NCI-H2081 treated with DMSO at 0.1 percent for 48 hours (cell line): ENCODE measurements at places on chromosomes 5 and 9.

DNA sequence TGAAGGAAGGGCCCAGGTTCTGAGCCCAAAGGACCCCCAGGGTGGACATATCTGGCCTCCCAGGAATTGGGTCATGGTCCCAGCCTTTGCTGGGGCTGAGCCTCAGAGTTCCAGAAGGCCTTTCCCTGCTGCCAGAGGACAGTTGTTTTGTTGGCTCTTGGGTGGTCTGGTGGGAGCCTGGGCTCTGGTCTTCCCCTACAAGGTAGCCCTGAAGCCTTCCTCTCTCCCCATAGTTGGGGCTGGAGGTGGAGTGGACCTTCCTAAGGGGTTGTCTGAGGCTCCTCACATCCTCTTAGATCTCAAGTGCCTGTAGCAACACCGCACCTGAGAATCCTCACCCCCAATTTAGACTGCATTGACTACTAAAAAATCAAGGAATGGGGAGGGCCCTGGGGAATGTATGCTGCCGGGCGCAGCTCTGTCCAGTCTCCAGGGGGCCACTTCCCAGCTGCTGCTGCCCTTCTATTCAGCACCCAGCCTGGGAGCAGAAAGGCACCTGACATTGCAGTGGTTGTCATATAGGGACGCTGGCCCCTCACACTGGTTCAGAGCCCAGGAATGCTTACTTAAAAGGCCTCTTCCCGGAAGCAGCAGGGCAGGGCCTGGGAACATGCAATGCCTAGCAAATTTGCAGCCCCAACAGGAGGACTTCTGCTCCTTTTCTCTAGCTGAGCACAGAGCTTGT is 66.4 kb downstream of the IL31RA start:
- no peak for DNase-seq

DNA sequence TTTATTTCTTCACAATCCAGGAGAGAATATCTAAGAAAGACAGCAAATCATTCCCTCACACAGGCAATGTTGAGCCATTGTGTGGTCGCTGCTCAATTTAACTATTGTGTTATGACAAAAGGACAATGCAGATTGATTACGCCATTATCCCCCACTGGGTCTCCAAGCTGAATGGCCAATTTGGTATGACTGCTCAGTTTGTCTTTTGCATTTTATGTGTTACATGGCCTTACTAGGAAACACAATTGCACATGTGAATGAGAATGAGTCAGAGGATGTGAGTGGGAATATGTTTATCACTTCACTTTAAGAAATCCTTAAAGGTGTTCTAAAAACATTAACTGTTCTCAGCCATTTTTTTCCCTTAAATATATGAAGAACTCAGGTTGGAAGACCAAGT is 108.3 kb downstream of the FAM174A start:
- no peak for DNase-seq

GRCh38 chr5:34771076-34771475 is 67.9 kb upstream of the TTC23L start:
- no peak for DNase-seq

DNA sequence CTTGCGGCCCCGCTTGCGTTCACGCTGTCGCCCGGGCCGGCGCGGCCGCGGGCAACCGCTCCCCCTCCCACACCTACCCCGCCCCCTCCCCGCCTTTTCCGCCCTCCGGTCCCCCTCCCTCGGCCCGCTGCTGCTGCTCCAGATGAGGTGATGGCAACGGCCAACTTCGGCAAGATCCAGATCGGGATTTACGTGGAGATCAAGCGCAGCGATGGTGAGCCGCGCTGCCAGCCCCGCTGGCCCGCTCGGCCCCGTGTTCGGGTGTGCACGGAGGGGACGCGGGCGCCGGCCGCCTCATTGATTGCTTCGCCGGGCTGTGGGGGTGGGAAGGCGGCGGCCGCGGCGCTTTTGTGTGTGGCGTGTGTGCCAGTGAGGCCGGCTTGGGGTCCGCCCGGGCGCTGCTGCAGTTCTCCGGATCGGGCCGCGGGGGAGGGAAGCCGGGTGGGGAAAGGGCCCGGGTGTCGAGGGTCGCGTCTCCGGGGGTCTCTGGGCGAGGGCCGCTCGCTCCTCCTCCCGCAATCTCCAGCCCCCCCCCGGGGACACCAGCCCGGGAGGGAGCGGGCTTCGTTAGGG is 403 bp downstream of the KIF2A start:
- DNase-seq = no peak

DNA sequence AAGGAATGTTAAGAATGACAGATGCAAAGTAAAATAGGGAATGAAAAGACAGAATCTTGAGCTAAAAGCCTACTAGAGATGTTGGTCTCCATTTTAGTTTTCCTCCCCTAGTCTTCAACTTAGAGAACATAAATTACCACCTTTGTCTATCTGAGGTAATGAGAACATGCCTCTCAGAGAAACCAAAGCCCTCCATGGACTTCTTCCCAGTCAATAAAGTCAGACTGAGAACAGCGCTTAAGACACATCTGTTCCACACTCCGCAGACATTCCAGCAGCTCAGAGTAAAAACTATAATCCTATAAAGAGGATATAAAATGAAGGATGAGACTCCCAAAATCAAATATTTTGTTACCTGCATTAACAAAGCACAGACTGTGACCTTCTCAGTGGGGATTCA is 79.2 kb downstream of the DPYSL3 start:
- DNase-seq = no peak

DNA sequence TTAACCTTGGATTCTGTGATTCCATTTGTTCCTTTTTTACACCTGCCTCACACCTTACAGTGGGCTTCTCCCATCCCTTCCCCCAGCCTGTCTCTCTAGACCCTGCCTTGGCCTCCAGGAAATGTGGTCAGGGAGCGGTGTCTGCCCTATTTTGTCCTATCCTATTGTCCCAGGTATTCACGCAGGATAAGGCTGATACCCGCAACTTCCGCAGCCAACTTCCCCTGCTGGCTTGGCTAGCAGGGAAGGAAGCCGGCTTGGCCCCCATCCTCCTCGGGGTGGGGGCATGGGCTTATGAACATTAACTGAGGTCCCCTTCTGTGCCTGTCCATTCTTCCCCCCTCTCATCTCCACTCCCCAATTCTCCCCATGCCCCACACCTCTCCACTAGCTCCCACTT is 3.5 kb downstream of the CSF1R start:
- DNase-seq = no peak

- DNase-seq = no peak
These were observed 64.9 kb downstream of the SIL1 start for GRCh38 chr5:139133282-139133681.

DNA sequence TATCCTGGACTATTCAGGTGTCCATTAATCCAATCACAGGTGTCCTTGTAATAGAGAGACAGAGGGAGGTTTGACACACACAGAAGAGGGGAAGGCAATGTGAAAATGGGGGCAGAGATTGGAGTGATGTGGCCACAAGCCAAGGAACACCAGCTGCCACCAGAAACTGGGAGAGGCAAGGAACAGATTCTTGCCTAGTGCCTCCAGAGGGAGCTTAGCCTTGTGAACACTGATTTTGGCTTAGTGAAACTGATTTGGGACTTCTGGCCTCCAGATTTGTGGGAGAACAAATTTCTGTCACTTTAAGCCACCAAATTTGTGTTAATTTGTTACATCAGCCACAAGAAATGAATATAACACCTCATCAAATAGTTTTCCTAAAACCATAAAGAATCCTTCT is 416.2 kb downstream of the ENC1 start:
- no peak for DNase-seq

DNA sequence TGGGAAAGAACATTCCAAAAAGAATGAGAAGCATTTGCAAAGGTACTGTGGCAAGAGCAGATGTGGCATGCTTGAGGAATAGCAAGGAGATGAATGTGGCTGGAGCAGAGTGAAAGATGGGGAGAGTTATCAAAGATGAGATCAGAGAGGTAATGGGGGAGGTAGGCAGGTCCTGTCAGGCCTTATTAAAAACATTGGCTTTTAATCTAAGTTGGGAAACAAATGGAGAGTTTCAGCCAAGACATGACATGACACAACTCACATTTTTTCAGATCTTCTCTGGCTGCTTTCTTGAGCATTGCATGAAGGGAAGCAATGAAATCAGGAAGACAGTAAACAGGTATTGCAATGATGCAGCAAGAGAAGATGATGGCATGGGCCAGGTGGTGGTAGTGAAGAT is 120.3 kb downstream of the MUSK start:
- no peak for DNase-seq

GRCh38 chr9:117125531-117125930 is 289.3 kb downstream of the ASTN2 start:
- no peak for DNase-seq

DNA sequence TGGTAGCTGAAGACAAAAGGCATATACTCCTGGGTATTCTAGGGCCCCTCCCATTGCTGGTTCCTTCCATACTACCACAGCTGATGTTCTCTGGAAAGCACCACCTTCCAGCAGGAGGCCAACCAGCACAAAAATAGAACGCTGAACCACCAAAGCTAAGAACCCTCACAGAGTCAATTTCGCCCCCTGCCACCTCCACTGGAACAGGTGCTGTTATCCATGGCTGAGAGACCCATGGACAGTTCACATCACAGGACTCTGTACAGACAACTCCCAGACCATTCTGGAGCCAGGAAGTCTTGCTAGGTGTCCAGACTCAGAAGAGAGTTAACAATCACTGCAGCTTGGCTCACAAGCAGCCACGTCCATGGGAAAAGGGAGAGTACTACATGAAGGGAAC is 1851.5 kb upstream of the NUDT12 start:
- DNase-seq = no peak

DNA sequence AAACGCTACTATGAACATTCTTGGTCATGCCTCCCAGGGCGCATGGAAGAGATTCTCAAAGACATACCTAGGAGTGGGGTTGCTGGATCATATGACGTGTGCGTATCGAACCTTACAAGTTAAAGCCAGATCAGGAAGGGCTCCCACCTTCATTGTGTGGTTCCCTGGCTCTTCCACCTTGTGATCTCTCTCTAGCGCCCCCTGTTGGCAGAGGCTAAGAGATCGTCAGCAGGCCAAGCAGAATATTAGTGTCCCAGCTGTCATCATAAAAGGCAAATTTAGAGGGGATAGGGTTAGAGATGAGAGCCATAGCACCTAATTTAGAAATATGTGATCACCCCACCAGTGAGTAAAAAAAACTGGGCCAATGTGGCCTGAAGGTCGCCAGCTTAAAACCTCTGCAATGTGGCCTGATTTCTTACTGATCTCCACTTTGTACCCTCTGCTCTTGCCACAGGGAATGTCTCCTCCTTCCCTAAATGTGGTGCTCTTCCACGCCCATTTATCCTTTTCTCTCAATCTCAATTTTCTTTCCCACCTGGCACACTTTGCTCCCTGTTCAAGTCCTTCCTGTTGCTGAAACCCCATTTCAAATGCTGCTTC is 91.7 kb upstream of the SHB start:
- no peak for DNase-seq

DNA sequence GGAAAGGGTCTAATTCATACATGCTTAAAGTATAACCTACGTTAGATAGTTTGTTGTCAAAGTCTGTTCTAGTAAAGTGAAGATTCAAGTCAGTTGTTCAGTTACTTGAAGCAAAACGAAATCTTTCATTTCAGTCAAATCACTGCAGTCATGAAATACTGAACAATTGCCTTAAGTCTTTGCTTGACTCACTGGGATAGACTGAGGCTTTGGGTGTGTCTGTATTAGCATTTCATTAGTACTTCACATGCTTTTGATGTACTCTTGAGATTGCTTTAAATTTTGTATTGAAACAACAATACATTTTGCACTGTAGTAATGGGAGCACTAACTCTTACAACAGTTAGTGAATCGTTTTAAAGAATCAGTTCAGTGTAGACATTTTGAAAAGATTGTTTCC is 4.0 kb upstream of the CMYA5 start:
- no peak for DNase-seq

- no peak for DNase-seq
These were observed 23.2 kb upstream of the IER5L start for GRCh38 chr9:129201289-129201688.

DNA sequence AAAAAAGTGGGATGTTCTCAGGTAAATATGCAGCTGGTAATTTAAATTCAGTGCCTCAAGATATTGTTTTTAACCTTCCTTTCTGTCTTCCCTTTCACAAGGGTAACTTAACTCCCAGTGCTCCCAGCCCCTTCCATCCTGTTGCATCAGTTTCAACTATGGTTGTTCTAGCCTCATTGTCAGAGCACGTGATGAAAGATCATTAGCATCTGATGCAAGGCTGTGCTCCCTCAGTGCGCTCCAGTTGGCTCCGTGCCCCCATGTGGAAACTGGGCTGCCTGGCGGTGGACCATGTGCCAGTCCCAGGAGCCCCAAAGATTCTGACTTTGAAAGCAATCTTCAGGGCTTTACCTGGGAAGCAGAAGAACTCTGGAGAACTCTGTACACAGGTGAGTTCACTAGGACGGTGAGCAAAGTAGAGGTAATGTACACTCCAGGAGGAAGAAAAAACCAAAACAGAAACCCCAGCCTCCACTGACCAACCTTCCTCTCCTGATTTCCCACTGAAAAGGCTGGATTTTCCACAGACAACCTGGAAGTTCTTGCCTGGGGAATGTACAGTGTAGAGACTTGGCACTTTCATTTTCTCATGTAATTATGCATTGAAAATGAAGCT is 96.9 kb downstream of the SLC1A3 start:
- DNase-seq = no peak

GRCh38 chr9:123316053-123316718 is 39.8 kb upstream of the CRB2 start:
- no peak for DNase-seq

GRCh38 chr5:383066-383465 is 59.9 kb upstream of the EXOC3 start:
- DNase-seq = no peak

DNA sequence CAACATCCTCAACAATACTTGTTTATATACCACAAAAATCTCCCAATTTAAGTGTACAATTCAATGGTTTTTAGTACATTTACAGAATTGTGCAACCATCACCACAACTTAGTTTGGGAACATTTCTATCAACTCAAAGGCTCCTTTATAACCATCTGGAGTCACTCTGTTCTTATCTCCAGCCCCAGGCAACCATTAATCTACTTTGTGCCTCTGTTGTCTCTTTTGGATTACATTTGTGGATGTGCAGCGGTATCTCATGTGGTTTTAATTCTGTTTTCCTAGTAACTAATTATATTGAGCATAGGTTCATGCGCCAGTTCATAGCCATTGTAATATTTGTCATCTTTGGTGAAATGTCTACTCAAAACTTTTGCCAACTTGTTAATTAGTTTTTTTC is 14.4 kb downstream of the ADAMTS19 start:
- DNase-seq = no peak

DNA sequence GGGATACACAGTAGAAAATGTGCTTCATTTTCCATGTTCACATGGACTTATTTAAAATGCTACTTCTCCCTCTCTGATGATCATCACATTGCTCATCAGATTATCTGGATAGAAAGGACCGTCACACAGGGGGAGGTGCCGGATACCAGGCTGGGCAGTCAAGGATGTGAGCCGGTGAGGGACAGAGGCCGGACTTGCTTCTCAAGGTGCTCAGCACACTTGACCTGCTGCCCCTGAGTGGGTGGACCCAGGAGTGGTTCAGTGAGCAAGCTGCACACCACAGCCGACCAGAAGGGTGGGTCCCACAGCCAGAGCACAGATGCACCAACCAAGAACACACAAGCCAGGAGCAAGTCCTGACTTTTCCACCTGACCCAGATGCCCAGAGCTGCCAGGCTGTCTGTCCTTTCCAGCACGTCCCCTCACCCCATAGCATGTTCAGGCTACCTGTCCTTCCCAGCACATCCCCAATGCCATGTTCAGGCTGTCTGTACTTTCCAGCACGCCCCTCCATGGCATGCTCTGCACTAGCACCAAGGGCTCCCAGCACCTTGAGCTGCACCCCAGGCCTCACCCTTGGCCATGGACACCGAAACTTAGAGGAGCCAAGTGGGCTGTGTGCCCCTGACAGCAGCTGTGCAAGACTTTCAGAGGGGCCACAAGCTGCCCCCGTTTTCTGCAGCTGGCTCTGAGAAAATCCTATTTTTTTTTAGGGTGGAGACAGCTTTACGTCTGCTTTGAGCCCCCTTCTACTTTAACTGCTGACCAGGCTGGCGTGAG is 77.8 kb downstream of the SECISBP2 start:
- no peak for DNase-seq
